Cerebellar cortex (tissue), 1 donor: ENCODE measurements at places on chromosomes 11 and 22.

GRCh38 chr11:72008728-72009127 is 10.0 kb downstream of the IL18BP start:
- no peak for DNase-seq

DNA sequence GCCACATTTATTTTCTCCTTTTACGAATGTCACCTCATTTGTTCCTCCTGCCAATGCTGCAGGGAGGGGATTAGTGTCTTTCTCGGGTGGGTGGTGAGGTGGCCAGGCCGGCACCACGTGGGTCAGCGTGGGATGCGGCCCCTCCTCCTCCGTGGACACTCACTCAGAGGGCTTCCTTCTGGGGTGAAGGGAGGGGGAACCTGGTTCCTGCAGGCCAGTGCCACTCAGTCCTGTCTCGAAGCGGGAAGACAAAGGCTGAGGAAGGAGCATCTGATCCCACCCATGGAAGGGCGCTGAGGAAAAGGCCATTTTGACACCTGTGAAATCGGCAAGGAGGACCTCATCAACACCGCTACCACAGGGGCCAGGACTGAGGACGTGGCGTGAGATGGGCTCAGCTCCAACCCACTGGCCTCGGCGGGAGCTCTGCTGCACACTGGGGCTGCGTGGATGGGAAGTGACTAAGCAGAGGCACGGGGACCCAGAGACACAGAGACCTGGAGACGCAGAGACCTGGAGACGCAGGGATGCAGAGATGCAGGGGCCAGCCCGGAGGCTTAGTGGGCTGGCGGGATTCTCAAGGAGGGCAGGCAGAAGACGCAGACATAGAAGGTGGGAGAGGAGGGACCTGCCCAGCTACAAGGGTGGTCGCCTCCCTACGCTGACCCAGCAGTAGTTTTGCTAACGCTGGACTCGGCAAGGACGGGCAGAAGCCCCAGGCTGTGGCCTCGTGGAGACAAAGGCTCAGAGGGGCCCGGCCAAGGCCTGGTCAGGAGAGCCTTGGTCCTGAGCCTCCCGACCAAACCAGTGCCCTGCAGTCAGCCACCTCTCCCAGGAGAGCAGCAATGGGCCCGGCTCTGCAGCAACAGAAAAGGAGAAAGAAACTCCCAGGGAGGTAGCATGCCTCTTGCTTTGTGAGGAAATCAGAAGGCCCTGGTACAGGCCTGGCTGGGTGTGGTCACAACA is 1071.2 kb downstream of the BRD1 start:
- no peak for DNase-seq

GRCh38 chr22:22181341-22181850 is 63.2 kb upstream of the VPREB1 start:
- no peak for DNase-seq

DNA sequence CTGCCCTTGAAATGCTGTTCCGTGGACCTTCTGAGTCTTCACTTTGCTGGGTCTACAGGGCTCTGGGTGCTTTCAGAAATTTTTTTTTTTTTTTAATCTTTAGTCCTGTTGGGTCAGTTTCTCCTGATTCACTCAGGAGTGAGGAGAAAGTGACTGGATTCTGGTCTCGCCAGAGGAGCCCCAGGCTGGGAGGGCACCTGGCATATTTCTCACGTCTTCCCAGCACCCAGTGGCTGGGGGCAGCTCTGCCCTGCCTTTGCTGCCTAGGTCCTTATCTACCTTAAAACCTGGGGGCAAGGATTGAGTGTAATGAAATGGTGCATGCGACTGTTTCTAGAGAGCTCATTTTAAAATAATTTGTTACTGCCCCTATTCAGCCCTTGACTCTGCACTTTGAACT is 23.3 kb downstream of the SAMM50 start:
- no peak for DNase-seq

GRCh38 chr11:32062540-32062939 is 28.3 kb upstream of the RCN1 start:
- DNase-seq = no peak

- no peak for DNase-seq
Measured at GRCh38 chr22:24335496-24335895, 64.9 kb downstream of the SPECC1L start.

GRCh38 chr22:37025500-37026070 is 6.0 kb downstream of the MPST start:
- DNase-seq = no peak

- no peak for DNase-seq
Measured at GRCh38 chr11:86736291-86737143, 63.8 kb upstream of the PRSS23 start.
